ENCODE measurements at places on chromosomes 7 and 10. TPM values are rescaled to one million over a fixed set of nuclear protein-coding genes. Genes with fewer than 3 reads are reported as not detected.

DNA sequence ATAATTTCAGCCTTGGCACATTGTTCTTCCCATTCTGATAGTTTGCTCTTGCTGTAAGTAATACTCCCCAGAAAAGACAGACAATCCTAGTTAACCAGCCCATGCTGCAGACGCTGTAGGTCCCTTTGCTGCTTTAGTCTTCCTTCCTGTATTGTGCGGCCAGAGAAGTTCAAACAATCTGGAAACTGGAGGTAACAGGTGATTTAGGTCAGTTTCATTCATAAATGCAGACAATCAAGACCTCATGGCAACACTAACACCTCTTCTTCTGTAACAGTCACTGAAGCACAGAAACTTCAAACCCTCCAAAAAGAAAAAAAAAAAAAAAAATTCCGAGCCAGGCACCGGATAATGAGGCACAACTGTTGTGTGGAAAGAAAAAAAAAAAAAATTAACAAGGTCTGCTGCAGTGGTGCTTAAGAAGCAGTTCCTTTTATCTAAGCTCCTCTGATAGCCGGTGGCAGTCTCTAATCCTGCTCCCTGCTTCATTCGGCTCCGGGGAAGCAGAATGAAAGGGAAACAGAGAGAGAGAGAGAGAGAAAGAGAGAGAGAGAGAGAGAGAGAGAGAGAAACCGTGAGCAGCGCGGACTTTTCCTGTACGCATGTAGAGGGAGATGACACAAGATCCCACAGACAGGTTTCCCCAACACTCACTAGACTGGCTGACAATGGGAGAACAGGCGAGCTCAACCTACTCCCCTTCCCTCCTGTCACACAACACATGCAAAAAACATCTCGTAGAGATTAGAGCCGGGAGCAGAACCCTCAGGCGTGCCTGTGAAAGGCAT lies at the start of gene SEMA3A:
TSS of gene SEMA3A (minus strand) at position 306 of the 788 bp plus-strand sequence. CDS start at position 103, 203 bp downstream.
- peak; percentile 79 for DNase-seq

- DNase-seq = no peak
These were observed 230.3 kb downstream of the INHBA start for GRCh38 chr7:41472427-41473125.

DNA sequence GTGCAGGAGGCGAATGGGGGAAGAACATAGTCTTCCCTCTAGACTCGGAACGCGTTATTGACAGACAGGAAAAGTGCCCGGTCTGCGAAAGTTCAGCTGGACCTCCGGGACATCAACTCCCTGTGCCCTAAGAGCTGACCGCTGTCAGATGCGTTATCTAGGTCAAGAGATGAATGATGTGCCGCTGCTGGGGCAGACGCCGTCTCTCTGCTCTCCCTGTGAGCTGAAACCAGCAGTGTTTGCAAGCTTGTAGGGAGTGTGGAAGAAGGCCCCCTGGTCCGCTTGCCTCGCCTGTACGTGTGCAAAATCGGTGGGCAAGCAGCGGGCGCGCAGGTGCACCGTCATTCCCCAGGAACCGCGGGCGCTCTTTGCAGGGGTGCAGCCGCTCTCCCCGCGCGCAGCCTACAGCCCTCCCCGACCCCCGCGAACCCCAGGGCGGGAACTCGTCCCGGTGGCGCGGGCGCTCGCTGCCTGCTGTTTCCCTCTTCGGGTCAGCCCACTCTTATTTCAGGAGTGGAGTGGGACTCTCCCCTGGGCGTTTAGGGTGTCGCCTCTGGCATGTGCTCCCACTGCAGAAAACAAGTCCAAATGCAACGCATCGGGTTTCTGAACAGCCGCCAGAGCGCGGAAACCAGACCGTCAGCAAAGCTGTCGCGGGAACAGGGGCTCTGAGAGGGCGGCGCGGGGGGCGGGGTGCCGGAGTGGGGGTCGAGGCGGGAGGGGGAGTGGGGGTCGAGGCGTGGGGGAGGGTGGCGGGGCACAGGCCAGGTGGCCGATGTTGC lies 1.8 kb upstream of the PFKFB3 start:
- DNase-seq = no peak

Gene SLC18A3
- 0.05 TPM for polyA plus RNA-seq

GRCh38 chr10:30199376-30200016 lies 140.1 kb upstream of the JCAD start:
- DNase-seq = no peak

- no peak for DNase-seq
These were observed 118.9 kb upstream of the NRP1 start for GRCh38 chr10:33453081-33454025.

Gene COL26A1
- 5.9 TPM for polyA plus RNA-seq

GRCh38 chr10:44827431-44828006 lies 83.6 kb upstream of the TMEM72 start:
- DNase-seq = no peak

Gene GNAI1
- polyA plus RNA-seq = 163 TPM

DNA sequence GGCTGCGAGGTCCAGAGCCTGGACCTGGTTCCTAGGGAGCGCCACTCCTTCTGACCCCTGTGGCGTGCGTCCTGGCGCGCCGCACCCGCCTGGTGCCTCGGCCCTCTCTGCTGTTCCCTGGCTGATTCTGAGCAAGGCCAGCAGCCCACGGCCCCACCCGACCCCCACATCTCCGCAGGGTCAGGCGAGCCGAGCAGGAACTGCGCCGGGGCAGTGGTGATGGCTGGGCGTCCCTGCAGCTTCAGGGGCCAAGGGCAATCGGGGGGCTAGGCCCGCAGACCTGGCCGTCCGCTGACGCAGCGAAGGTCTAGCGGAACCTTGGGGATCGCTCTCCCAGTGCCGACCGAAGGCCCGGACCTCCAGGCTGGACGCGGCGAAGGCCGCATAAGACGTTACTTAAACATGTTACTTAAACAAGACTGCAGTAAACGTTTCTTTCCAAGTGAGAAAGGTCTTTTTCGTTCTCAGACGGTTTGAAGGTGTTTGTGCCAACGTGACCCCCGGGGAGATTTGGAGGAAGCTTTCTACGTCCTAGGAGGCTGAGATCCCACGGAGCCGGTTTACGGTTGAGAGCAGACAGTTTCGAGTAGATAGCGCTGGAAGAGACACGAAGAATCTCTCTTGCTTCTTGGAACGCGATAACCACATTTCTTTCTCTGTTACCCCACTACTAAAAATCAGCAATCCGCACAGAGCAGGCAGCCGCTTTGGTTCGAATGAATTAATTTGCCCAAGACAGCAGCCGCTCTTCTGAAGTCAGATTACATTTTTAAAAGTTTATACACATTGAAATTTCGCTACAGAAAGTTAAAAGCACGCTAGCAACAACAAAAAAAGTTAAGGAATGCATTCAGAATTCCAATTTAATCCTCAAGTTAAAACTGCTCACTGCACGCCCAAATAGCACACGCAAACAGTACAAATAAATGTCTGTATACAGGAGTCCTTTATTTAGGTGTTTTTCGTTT lies 4.9 kb upstream of the NKX2-3 start:
- no peak for DNase-seq

Gene CTNNA3
- polyA plus RNA-seq = 5.1 TPM

Gene LRRD1
- polyA plus RNA-seq = 0.73 TPM

Gene AQP1
- polyA plus RNA-seq = 157 TPM

DNA sequence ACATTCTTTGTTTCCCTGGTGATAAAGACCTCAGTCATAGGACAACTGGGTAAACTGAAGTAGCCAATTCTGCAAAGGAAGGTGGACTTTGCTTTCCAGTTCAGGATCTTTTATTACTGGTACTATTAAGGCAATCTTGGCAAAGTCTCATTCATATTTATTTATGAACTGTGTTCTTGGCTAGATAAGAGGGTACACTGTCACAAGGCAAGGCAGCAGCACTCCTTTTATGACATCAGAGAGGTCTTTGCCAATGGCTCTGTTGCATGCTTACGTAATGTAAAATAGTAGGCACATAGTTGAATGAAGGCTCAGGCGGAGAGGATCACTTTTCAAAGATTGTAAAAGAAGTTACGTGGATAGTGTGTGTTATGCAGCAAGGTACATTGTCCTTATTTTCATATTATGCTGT lies 63.7 kb upstream of the PDK4 start:
- no peak for DNase-seq

- DNase-seq = no peak
These were observed 3.0 kb upstream of the LIPK start for GRCh38 chr10:88702848-88703597.

Gene MBL2
- polyA plus RNA-seq = not detected

GRCh38 chr10:108112218-108112617 lies 947.7 kb upstream of the SORCS1 start:
- no peak for DNase-seq

DNA sequence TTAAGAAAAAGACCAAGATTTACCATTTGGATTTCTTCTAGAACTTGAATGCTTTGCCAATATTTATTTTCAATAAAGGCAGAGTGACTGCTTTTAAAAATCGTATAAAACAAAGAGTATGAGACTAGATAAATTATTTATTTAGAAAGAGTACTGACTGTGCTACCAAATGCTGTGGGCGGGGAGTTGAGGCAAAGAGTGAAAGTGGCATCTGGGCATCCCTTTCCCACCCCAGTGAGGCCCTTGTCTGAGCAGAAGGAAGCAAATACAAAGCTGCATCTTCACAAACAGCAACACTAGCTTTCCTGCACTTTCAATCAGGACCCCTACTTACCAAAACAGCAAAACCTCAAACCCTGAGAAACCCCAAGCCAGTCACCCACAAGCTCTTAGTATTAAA lies 34.9 kb downstream of the ITGB1 start:
- no peak for DNase-seq

DNA sequence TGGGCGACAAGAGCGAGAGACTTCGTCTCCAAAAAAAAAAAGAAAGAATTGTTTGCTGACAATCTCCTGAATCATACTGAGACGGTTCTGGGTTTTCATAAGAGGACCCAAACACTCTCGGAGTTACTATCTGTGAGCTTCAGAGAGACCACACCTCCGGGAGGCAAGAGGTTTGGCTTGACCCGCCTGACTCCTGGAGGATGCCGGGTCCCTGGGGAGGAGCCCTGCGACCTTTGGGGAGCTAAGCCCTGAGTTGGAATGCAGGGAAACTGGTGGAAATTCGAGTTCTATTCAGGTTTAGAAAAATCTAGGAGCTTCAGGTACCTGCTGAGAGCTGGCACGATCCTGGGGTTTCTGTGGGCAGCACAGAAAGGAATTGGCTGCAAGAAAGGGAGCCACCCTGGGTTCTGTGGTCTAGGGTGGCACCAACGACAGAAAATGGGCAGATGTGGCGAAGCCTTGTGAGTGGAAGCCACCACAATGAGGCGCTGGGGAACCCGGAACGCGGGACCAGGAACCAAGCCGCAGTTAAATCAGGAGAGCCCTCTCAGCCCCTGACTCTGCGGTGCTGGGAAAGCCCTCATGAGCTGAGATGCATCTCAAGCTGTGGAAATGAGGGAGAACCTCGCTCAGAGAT lies 21.9 kb upstream of the GATAD1 start:
- DNase-seq = no peak

DNA sequence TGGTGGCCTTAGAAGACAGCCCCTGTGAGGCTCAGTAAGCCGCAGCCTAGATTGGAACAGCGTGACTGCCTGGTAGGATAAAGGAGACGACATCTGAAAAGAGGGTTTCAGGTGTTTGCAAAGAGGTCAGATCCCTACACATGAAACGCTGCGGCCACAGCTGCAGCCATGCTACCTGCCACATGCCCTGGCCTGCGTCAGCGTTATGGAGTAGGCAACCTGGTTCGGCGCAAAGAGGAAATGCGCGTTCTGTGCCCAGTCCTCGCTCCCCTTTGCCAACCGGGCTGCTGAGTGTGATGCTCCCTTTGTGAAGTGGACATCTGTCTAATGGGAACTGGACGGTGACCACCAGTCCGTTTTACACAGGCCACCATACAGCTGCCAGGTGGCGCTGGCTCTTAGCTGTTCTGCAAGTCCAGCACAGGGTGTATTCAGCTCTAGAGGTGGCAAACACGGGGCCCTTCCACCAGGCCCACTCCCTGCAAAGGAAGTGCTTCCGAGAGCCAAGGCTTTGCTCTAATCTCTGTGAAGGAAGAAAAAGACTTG lies 160.3 kb downstream of the CELF2 start:
- no peak for DNase-seq

Gene SPDYE1
- 1.8 TPM for polyA plus RNA-seq

- no peak for DNase-seq
These were observed 1112.3 kb downstream of the GATA3 start for GRCh38 chr10:9166770-9167169.

- DNase-seq = no peak
These were observed 165.5 kb downstream of the PKD1L1 start for GRCh38 chr7:47782792-47783191.

- no peak for DNase-seq
These were observed 44.4 kb downstream of the TSPAN15 start for GRCh38 chr10:69495666-69496065.

DNA sequence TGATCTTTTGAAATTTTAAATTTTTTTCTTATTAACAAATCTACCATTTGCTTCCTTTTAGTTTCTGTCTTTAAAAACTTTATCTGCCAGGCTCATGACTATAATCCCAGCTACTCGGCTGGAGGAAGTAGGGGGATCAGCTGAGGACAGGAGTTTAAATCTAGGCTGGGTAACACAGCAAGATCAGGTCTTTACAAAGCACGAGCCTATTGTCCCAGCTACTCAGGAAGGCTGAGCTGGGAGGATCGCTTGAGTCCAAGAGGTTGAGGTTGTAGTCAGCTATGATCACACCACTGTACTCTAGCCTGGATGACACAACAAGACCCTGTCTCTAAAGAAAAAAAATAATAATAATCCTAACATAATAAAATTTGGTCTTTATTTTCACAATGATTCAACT lies 17.5 kb downstream of the DPY19L1 start:
- DNase-seq = no peak

GRCh38 chr7:112487457-112488263 lies 6.9 kb downstream of the LSMEM1 start:
- DNase-seq = no peak

DNA sequence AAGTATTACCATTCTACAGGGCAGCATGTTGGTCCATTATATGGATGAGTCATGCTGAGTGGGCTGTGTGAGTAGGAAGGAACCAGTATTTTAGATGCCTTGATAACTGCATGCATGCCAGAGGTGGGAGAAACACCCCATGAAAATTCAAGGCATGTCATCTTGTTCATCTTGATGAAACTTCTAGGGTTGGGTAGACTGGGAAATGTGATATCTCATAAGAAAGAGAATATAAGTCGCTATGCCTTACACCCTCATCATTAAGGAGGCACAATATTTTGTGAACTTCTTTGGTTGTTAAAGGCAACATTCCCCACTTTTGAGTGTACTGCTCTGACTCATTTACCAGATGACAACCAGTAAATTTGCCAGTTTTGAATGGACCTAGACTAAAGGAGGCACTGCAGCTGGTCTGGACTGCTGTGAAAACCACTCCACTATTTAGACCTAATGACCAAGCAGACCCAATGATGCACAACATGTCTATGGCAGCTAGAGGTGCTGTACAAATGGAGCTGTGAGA lies 48.0 kb downstream of the ZNF365 start:
- no peak for DNase-seq

Gene PIK3AP1
- polyA plus RNA-seq = 3.7 TPM

- DNase-seq = no peak
These were observed at the start of gene AMZ1 for GRCh38 chr7:2687881-2688318. AMZ1 (plus strand) TSS chr7:2688202; CDS start chr7:2700452, 12,250 bp downstream.

Gene PRLHR
- 0.03 TPM for polyA plus RNA-seq
